ENCODE measurements at places on chromosomes 3 and 15. TPM values are rescaled to one million over a fixed set of nuclear protein-coding genes. Genes with fewer than 3 reads are reported as not detected.

Gene PIERCE2
- 1.5 TPM for total RNA-seq

Gene HYAL1
- total RNA-seq, result 1.1 TPM

Gene A4GNT
- total RNA-seq, result not detected

Gene GOLGA8T
- 0.79 TPM for total RNA-seq

Gene FANCD2OS
- not detected for total RNA-seq

Gene CSPG5
- total RNA-seq, result 1.2 TPM

Gene DGKG
- total RNA-seq, result 2.9 TPM

Gene SPATA12
- total RNA-seq, result 0.10 TPM

Gene SERINC4
- total RNA-seq, result 0.10 TPM

Gene LIPC
- total RNA-seq, result 0.30 TPM

Gene CDV3
- 90.2 TPM for total RNA-seq

Gene TM4SF18
- total RNA-seq, result 16.6 TPM

Gene ADAMTS17
- total RNA-seq, result 17.0 TPM

Gene SPINK8
- total RNA-seq, result not detected

Gene ANKRD63
- total RNA-seq, result not detected

Gene GALNT15
- 2.5 TPM for total RNA-seq

Gene CPN2
- 0.10 TPM for total RNA-seq

Gene POTEB
- not detected for total RNA-seq

Gene CD96
- 2.0 TPM for total RNA-seq
